Activated CD4-positive, alpha-beta T cell treated with anti-CD3 and anti-CD28 coated beads, Interleukin-2, Interleukin-4, amounts not matched to agents 100 ng/mL and 50 ng/mL, durations not matched to agents 16 hours and 8 hours (primary cell): ENCODE measurements at places on chromosomes 2 and 18.

- DNase-seq, result no peak
Observed at GRCh38 chr2:228768818-228769217, 502.3 kb downstream of the PID1 start.

DNA sequence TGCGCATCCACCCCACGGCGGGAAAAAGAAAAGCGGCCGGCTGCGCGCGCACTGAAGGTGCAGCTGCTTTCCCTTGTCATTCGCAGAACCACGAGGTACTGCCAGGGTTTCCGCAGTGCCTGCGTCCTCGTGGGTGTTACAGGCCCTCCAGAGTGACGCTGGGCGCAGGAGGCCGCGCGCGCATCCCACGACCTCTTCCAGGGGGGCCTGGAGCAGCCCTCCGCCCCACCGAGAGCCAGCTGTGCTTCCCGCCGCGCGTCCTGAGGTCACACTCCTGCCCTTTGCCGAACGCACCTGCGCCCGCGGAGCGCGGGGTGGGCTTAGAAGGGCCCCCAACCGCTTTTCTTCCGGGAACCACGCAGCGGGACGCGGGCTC is 378 bp upstream of the IAH1 start:
- peak; percentile 52 for DNase-seq

GRCh38 chr2:25867396-25868003 is 10.8 kb downstream of the ASXL2 start:
- DNase-seq, result no peak

GRCh38 chr2:105379741-105380186 is 19.1 kb downstream of the FHL2 start:
- DNase-seq, result no peak

DNA sequence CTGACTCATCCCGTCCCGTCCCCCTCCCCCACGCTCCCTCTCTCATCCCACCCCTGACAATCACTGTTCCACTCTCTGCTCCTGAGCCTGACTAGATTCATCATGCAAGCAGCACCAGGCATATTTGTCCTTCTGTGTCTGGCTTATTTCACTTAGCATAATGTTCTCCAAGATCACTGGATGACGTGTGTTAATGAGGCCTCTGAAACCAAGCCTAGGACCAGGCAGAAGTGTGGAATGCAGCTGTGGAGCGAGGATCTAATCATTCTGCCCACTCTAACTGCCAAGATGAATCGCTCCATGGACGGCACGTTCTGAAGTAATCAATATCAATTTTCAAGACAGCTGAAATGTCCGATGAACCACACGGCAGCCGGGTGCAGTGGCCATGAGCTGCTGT is 122.4 kb upstream of the ZNF236 start:
- DNase-seq, result no peak

DNA sequence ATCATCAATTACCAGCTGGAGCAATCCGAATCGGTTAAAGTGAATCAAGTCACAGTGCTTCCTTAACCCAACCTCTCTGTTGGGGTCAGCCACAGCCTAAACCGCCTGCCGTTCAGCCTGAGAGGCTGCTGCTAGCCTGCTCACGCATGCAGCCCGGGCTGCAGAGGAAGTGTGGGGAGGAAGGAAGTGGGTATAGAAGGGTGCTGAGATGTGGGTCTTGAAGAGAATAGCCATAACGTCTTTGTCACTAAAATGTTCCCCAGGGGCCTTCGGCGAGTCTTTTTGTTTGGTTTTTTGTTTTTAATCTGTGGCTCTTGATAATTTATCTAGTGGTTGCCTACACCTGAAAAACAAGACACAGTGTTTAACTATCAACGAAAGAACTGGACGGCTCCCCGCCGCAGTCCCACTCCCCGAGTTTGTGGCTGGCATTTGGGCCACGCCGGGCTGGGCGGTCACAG is 496 bp upstream of the ITGA4 start:
- peak; percentile 77 for DNase-seq

GRCh38 chr2:133635131-133635530 is 66.9 kb upstream of the NCKAP5 start:
- no peak for DNase-seq
